ENCODE measurements at places on chromosomes 3 and 15.

DNA sequence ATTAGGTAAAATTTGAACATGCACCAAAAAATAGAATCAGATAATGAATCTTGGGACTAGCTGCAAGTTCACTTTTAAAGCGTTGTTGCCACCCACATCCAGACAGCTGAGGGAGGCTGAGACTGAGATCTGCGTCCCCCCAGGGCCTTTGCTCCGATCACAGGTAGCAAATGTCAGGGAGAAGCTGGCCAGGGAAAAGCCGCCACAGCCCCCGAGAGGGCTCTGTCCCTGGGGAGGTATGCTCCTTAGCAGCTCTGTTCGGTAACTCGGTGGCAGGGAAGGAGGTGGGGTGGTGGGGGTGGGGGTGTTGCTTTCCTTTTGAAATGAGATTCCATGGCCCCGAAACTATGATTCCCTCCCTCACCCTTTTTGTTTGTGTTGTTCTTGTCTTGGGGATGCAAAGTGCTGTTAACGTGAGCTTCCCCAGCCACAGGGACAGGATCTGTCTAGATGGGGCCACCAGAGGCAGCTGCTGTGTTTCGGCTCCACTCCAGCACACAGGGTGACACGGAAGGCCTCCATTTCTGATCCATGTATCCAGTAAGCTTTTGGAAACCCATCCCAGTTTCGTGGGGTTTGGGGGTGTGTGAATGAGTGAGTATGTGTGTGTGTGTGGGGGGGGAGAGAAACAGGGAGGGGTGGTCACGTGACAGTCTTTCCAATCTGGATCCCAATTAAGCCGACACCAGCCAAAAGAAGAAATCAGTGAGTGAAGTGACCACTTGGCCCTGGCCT is 1.1 kb upstream of the MINAR1 start:
- no peak for DNase-seq

GRCh38 chr3:68757157-68757556 is 175.2 kb downstream of the TAFA4 start:
- DNase-seq = no peak

GRCh38 chr15:88440021-88440420 is 27.2 kb downstream of the MRPL46 start:
- DNase-seq = no peak

GRCh38 chr3:183491923-183492848 is 63.3 kb downstream of the KLHL6 start:
- DNase-seq = no peak

GRCh38 chr3:149933858-149934257 is 36.8 kb downstream of the PFN2 start:
- no peak for DNase-seq

GRCh38 chr15:85541744-85542143 is 161.3 kb downstream of the AKAP13 start:
- no peak for DNase-seq

DNA sequence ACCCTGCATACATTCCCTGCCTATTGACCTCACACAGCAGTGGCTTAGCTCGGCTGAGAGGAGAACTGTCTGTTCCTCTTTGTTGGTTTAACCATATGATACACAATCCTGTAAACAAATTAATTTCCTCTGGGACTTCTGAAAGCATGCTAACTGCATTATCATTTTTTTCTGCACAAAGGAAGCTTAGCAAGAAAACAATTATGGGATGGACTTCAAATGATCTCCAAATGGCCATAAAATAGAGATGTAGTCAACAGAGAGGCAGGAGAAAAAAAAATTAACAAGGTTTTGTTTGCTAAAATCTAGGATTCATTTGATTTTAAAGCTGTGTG is 14.4 kb upstream of the TMC3 start:
- DNase-seq = no peak

- DNase-seq = no peak
Observed at GRCh38 chr15:96070636-96071035, 259.9 kb upstream of the NR2F2 start.

GRCh38 chr3:105466072-105466471 is 99.4 kb downstream of the ALCAM start:
- DNase-seq = peak; percentile 51
